ENCODE measurements at places on chromosomes 12 and 14.

DNA sequence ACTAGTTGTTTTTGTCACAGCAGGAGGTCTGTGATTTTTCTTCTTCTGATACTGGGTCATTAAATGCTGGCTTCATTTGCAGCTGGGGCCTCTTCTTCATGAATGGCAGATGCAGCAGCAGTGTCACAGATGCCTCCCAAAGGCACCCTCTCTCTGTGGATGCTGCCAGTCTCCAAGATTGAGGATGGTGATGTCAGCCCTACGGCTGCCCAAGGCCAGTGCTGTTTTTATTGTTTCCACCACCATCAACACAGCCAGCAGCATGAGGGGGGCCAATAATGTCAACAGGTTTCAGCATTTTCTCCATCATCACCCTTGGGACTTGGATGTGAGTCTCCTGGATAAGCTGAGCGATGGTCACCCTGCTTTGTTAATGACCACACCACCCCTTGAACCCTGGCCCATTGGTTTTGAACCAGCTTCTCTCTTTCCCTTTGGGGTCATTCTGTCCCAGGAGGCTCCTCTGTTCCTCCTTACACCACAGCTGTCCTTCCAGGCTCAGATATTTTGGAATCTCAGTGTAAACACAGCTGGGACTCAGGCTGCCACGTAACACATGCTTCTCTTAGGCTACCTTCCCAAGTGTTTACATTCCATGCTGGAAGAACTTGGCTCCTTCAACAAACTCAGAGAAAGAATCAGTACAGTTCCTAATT is 151.7 kb upstream of the DDHD1 start:
- no peak for DNase-seq

- no peak for DNase-seq
These were observed 11.3 kb downstream of the SPTB start for GRCh38 chr14:64868379-64868778.

DNA sequence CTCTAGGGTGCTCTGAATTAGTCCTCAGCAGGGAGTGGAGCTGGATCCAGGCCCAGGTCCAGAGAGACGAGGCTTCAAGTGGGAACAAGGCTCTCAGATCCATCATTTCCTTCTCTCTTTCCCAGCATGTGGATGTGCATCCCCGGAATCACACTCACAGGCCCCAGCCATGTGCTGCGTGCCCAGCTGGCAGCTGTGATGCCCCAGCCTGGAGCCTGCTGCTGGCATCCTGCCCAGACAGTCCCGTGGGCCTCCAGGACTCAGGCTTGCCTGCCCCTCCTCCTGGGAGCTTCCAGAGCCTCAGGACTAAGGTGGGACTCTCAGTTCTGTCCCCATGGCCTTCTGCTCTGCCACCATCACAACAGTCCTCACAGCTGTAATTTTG is 6.2 kb upstream of the KRT84 start:
- peak; percentile 49 for DNase-seq

DNA sequence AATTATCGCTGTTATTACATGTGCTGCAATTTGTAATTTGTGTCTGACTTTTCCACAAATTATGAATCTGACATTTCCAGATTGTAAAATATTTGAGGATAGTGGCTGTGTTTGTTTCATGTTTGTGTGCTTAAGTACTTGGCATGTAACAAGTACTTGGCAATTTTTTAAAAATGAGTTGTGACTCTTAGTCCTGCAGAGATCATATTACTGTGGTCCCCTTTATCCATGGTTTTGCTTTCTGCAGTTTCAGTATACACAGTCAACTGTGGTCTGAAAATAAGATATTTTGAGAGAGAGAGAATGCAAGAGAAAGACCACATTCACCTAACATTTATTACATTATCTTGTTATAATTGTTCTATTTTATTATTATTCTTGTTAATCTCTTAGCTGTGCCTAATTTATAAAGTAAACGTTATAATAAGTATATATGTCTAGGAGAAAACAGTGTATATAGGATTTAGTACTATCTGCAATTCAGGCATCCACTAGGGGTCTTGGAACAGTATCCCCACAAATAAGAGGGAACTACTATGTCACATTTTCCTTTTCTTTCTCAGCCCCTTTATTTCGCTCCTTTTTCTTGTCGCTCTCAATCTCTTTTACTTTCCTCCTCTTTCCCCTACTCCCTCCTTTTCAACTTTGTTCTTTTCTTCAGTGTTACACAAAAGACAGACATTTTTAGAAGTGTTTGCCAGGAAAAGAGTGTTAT is 176.1 kb downstream of the FUT8 start:
- DNase-seq, result peak; percentile 38

- no peak for DNase-seq
These were observed 314.2 kb upstream of the RGS6 start for GRCh38 chr14:71618047-71618446.
